ENCODE measurements at places on chromosomes 12 and 14.

GRCh38 chr12:43126652-43127375 lies 425.2 kb downstream of the ADAMTS20 start:
- DNase-seq = no peak

- DNase-seq = peak; percentile 44
Measured at GRCh38 chr14:97456958-97457357, 659.8 kb downstream of the VRK1 start.

DNA sequence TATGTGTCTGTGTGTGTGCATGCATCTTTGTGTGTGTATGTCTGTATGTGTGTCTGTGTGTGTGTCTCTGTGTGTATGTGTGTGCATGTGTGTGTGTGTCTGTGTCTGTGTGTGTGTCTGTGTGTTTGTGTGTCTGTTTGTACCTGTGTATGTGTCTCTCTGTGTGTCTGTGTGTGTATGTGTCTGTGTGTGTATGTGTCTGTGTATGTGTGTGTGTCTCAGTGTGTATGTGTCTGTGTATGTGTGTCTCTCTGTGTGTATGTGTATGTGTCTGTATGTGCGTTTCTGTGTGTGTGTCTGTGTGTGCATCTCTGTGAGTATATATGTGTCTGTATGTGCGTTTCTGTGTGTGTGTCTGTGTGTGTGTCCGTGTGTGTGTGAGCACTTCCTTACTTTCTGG lies 39.6 kb upstream of the SMOC1 start:
- no peak for DNase-seq

- DNase-seq = peak; percentile 48
Measured at GRCh38 chr14:91573894-91574837, 64.1 kb upstream of the PPP4R3A start.

DNA sequence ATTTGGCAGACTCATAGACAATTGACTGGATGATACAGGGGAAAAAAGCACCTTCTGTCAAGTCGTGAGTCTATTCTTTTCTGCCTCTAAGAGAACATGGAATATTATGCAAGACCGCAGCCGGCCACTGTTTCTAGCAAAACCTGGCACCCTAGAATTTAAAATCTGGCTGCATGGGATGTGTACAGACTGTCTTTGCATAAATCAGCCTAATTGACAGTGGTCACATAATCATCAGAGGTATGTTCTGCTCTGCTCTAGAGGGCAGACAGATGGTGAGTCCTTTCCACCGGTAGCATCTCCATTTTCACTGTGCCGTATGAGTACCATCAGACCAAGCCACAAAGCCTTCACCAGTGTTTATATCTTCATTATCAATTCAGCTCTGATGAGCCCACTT lies 80.6 kb downstream of the KCNK10 start:
- no peak for DNase-seq

DNA sequence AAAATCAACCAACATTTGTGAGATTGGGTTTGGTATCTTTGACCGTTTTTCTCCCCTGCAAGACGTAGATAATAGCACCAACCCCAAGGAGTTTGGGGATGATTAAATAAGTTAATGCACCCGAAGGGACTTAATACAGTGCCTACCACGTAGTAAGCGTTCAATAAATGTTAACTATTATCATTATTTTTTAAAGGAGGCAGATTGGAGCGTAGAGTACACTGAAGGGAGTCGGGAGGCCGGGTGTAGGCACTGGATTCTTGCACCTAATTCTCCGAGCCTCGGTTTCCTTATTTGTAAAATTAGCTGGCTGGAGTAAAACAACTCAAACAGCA lies 367 bp upstream of the FRS2 start:
- no peak for DNase-seq

- no peak for DNase-seq
Measured at GRCh38 chr12:2958432-2959191, 585 bp upstream of the TEAD4 start.

DNA sequence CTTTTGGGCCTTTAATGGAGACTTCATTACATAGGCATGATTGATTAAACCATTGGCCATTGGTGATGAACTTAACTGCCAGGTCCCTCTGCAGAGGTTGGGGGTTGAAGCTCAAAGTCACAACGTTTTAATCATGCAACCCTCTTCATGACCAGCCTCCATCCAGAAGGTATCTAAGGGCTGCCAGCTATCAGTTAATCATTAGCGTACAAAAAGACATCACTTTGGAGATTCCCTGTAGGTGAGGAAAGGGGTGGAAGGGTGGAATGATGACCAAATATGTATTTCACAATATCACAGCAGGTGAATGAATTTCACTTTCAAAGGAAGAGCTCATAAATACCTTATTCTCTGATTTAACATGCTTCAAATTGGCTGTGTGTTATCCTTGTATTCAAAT lies 92.0 kb downstream of the MIPOL1 start:
- no peak for DNase-seq

- DNase-seq = no peak
Measured at GRCh38 chr12:108840605-108841332, 16.6 kb downstream of the SSH1 start.

GRCh38 chr12:121241156-121241970 lies 31.4 kb downstream of the P2RX4 start:
- DNase-seq = no peak

GRCh38 chr12:109758426-109759420 lies 45.1 kb downstream of the FAM222A start:
- no peak for DNase-seq

DNA sequence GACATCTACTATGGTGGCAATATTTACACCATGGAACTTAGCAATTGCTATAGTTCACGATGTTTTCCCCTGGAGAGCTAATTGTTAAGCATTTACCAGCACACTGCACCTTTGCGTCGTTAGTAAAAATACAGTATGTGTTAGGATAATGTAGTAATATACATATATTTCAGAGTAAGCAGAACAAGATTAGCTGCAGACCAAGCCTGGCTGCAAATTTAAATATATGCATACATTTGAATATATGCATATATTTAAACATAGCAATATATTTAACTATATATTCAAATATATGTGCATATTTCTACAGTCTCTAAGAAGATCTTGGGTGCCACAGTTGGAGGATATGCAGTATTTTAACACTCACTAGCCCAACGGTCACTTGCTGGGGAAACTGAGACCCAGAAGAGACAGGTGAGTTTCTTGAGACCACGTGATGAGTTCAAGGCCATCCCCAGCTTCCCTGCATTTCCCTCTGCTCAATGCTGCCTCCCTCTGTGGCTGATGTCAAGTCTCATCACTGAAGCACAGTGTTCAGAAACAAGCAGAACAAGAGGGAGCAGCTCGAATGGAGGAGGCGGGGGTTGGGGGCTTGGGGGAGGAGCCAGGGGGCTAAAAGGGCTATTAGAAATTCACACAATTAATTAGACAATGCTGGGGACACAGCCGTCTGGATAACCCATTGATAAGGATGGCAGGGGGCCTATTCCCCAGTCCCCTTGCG lies 708.0 kb downstream of the MED13L start:
- no peak for DNase-seq

DNA sequence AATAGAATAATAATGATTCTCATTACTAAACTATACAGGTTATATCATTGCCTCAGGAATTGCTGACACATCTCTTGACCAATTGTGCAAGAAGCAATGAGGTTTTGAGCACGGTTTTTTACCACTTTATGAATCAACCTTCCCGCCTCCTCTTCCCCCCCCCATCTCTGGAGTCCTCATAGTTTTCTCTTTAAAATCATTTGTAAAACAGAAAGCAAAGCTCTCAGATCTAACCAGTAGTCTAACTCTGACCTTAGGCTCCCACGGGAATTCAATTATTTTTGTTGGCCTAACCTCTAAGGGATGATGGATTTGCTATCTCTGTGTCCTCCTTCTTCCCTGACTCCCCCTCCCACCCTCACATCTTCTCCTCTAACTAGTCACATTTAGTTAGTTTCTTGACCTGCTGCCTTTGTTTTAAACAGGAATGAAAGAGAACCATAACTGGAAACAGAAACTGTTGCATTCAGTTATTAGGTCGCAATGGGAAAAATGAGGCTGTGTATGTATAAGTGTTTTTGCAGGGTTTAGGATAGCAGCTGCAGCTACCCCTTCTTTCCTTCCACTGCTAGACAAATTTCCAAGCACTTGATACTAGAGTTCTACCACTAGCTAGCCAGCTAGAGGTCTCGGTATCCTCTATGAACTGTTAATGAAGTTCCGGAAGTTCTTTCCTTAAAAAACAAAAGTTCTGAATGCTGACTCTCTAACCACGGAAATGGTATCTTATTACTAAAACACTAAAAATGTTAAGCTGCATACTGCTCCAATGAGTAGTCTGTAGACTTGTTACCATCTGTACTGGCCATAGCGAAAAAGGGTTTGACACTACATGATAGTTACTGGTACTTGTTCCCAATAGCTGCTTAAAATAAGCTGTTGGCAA lies 65.4 kb downstream of the TAOK3 start:
- DNase-seq = no peak

DNA sequence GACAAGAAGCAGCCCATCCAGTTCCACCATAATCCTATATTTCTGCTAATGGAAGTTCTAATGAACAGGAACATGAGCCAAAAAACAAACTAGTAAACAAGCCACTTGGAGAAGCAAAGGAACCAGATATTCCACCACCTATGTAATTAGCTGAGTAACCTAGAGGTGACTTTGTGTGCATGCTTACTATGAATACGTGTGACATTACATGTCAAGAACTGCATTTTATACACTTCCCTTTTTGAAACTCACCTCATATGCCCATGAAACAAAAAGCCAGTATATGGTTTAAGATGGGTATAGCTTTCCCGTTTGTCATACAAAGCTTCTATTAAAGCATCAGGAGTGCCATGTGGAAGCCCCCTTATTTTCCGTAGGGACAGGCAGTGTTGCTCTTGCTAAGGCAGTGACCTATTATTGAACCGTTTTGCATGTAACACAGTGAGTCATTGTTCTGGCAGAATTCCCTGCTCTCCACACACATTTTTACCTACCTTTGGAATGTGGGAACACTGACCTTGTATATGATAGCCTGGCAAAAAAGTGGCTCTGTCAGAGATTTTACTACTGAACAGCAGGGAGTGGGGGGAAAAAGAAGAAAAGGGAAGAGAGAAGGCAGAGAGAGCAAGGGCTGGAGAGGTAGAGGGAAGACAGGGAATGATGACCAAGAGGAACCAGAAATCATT lies 34.8 kb upstream of the FRMD6 start:
- no peak for DNase-seq

DNA sequence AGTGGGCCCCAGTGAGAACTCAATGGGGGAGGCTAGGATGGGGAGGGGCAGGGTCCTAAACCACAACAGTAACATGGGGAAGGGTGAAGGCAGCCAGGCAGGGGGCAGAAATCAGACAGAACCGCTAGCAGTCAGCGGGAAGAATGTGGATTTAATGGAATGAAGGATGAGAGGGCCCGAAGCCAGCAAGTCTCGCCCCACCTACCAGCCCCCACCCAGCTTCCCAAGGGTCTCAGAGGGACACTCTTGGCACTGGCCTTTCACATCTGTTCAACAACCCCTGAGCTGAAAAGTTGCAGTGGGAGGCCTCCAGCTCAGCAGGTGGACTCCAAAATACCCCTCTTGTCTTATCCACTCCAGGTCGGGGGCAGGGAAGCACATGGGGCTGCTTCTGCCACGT lies 6.5 kb upstream of the SLC6A12 start:
- DNase-seq = no peak

DNA sequence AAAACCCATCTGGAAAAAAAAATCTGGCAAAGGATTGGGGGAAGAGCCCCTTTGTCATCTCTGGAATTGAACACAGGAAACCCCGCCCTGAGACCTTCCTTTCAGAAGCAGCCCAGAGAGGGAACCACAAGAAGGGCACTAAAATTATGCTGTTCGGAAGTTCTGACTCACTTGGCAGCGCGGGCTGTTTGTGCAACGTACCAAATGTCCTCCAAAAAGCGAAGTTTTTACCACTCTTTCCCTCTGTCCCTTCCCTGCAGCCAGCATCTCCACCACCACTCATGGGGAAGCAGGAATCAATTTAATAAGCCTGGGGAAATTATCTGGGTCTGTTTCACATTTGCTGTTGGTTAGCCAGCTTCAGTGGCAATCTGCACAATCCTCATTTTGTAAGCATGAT lies 3.2 kb upstream of the SYNE3 start:
- DNase-seq = peak; percentile 49

DNA sequence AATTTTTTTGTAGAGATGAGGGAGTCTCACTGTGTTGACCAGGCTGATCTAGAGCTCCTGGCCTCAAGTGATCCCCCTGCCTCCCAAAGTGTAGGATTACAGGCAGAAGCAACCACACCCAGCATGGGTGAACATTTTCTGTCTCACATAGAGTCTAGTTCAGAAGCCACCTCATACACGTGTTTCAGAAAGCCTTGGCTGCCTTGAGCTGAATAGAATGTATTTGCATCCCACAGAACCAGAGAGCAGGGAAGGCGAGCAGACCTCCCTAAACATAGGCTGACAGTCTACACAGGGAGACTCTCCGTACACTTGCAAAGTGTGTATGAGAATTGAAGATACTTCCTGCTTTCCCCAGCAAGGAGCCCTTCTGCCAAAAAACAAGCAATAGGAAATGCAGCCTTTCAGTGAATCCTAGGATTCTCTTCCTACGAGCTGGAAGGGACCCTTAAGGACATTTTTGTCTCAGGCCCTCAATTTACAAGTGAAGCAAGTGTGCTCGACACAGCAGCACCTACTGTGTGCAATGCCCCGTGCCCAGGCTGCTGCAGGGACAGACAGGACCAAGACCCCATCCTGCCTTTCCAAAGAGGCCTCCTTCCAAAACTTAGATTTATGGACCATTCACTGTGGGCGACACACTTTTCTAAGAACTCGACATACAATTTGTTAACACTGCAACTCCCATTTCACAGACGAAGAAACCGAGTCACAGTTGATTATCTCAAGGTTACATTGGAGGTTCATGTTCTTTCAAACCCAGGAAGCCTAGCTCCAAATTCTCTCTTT lies 11.2 kb downstream of the NUAK1 start:
- no peak for DNase-seq
